Large intestine (tissue), 12 donors: ENCODE measurements at places on chromosomes 5 and 9. TPM values are rescaled to one million over a fixed set of nuclear protein-coding genes. Genes with fewer than 3 reads are reported as not detected.

Gene SPINK13
- polyA plus RNA-seq: not detected

Gene SLC34A3
- 36.9 TPM for polyA plus RNA-seq

DNA sequence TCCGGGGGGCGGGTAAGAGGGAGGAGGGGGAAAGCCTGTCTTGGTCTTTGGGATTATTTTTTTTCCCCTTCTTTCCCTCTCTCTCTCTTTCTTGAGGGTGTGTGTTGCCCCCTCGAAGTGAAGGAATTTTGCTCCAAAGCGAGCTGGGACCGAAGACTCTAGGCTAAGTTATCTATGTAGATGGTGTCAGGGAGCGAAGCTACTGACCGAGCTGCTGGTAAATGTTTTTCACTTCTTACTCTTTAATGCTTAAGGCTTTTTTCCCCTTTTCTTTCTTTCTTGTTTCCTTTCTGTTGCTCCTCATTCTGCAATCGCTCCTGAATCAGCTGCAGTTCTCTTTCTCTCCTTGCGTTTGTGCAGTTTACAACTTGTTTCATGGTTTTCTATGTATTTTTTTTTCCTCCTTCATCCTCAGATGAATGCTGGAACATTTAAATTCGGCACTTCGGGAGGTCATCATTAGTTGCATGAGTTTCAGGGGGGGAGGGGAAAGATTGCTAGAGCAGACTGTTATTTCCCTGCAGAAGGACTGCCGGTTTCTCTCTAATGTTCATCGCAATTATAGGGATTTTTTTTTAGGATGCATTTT, 1312.0 kb upstream of the WWC1 start:
- no peak for DNase-seq

- DNase-seq: no peak
Measured at GRCh38 chr5:444226-444625, 1.2 kb downstream of the EXOC3 start.

- no peak for DNase-seq
Measured at GRCh38 chr5:154518438-154518867, 40.4 kb upstream of the HAND1 start.

DNA sequence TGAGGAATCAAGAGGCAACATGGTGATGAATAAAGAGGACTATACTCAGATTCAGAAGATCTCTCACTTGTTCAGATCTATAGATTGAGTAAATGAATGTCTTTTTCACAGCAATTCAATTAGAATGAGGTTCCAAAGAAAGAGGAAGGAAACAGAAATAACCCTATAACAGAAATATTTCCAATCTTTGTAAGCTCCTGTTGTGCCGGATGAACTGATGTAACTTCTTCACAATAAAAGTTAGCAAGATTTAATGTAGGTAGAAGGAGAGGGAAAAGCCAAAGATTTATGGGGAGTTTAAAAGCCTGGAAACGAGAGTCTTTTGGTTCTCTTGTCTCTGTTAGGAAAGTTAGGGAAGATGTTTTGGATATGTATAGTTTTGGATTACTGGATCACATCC, 92.1 kb downstream of the PBX3 start:
- no peak for DNase-seq

GRCh38 chr9:114117996-114118830, 19.1 kb upstream of the KIF12 start:
- no peak for DNase-seq

Gene CRB2
- 2.3 TPM for polyA plus RNA-seq
